Activated T-cell treated with anti-CD3 and anti-CD28 coated beads for 48 hours (primary cell): ENCODE measurements at places on chromosomes 4 and X.

DNA sequence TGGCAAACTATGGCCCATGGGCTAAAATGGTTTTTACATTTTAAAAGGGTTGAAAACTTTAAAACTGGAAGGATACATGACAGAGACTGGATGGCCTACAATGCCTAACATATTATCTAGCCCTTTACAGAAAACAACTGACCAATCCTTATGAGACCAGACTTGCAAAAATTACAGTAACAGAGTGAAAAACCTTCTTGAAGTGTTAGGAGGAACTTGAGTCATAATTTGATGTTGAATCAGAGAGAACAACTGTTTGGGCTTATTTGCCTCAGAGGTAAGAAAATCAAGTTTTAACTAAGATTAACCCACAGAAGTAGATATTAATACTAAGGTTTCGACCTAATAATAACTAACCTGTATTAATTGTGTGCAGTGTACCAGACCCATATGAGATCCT lies 12.4 kb upstream of the NAP1L5 start:
- DNase-seq, result no peak

DNA sequence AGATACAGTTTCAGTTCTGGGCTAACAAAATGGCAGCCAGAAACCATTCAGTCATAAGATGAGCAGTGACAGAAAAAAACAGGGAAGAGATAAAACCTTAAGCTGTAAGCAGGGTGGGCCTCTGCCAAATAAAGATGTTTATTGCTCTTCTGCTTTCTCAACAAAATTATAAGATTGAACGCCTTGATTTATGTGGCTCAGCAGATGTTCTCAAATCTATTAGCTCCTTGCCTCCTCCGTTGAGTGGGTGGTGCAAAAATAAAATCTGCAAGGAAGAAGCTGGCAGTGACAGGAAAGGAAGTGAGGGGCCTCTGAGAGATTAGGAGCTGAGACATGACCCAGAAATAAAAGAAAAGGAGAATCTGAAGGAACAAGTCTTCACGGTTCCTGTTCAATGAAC lies 206.6 kb downstream of the PTTG2 start:
- DNase-seq, result no peak

- no peak for DNase-seq
Measured at GRCh38 chr4:176262243-176262642, 6.8 kb downstream of the ASB5 start.

GRCh38 chr4:67638136-67638535 lies 62.8 kb downstream of the UBA6 start:
- DNase-seq, result no peak

GRCh38 chrX:40097504-40098263 lies at the start of gene BCOR:
Gene BCOR, minus strand, starts transcription at chrX:40097958. Its CDS starts 20,029 bp downstream, at chrX:40077929.
- DNase-seq, result peak; percentile 67

- DNase-seq, result no peak
Measured at GRCh38 chrX:151754641-151755215, 20.2 kb downstream of the CNGA2 start.

- DNase-seq, result no peak
Measured at GRCh38 chr4:112127048-112127637, 18.1 kb upstream of the FAM241A start.

DNA sequence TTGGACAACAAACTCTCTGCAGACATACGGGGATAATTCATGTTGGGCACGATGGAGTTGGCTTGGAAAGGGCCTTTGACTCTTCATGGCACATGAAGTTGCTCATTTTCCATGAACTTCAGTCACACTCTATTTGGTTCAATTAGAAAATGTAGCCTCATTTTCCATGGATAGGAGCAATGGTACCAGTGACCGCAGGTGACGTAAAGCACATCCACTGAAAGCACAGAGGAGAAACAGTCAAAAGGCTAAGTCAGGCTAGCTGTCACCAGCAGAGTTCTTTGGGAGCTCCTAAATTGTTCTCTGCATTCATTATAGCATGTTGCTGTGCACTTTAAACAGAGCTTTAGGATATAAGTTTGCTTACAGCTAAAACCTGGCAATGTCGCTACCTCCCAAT lies 39.9 kb upstream of the MAP3K15 start:
- no peak for DNase-seq

- no peak for DNase-seq
Measured at GRCh38 chr4:58093352-58093751, 983.2 kb upstream of the IGFBP7 start.

- DNase-seq, result no peak
Measured at GRCh38 chr4:161650812-161651211, 513.0 kb downstream of the FSTL5 start.

DNA sequence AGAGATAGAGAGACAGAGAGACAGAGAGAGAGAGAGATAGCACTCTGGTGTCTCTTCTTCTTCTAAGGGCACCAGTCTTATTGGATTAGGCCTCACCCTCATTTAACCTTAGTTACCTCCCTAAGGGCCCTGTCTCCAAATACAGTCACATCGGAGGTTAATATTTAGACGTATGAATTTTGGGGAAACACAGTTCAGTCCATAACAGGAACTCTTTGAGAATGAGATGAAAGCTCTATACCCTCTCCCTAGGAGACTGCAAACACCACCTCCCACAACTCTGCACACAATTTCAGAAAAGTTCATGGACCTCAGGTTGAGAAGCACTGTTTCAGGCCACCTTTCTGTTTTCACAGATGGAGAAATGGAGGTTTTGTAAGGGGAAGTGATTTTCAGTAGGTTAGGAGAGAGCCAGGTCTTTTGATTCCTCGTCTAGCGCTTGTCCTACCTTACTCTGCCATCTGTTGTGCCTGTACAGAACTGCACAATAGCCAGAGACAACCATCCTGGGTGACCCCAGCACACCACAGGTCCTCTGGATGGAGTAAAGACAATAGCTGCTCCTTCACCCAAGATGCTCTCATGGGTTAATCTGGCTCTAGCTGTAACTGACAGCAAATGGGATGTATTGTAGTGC lies 16.9 kb upstream of the LOC101059915 start:
- no peak for DNase-seq

DNA sequence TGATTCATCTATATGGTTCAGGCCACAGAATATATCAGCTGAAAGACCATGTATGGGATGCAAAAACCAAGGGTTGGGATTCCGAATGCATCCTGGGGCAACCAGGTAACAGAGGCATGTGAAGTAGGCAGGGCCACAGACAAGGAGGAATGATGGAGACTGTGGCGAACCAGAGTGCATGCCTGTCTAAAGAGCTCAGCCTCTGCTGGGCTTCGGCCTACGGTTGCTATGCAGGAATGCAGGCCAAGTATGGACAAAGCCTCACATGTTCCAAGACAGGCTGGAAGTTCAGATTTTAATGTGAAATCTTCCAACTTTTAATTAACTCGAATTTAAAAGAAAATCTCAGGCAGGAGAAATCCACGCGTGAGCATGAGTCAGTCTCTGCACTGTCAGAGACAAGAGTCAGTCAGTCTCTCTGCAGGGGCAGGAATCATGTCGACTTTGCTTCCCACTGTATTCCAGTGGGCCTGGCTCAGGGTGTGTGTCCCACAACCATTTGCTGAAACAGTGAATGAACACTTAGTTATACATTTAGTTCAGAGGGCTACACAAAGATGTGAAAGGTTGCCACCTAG lies 344.4 kb downstream of the UNC5C start:
- no peak for DNase-seq

DNA sequence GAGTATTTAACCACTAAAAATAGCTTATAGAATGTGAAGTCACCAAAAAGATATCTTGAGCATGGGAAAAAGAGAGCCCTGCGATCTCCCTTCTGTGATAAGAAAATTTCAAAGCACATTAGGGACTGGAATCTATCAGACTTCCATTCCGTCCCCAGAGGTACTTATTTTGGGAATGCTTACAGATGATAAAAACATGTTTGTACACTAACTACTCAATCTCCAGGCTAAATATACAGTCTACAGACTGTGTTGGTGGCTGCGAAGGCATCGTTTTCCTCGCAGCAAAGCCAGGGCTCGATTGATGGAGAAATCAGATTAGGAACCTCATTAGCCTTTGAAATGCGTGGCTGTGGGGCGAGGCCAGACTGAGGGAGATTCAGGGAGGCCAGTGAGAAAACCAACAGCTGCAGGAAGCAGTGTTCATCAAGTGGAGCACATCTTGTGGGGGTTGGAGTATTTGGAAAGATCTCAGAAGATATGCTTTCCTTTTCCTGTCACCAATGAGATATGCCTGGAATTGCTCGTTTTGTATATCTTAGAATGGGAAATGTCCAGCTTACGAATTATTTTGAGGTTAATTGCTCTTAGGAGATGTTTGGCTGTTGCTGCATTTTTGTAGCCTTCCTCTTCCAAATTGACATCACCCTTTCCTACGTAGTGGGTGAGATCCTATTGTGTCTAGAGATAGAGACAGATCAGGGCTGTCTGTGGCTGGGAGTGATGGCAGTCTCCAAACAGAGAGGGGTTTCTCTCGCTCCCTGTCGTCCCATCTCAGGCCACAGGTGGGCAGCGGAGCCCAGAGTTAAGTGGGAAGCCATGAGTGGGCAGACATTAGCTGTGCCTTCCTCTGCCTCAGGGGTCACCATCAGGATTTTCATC lies 224.9 kb upstream of the FAT1 start:
- no peak for DNase-seq

DNA sequence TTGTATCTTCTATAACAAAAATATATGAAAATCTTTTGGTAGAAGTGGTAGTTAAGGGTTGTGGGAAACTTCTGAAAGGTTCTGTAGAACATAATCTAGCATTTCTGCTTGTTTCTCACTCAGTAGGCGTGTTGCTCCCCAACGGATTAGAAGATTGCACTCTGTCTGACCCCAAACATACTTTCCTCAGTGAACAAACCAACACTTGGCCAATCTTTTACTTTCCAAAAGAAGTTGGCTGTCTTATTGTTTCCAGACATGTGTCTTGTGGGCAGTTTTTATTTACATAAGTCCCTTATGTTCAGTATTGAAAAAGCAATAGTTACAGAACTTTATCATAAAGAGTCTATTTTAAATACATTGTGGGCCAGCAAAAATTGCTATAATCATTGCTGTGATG lies 312.8 kb upstream of the EPHA5 start:
- no peak for DNase-seq

DNA sequence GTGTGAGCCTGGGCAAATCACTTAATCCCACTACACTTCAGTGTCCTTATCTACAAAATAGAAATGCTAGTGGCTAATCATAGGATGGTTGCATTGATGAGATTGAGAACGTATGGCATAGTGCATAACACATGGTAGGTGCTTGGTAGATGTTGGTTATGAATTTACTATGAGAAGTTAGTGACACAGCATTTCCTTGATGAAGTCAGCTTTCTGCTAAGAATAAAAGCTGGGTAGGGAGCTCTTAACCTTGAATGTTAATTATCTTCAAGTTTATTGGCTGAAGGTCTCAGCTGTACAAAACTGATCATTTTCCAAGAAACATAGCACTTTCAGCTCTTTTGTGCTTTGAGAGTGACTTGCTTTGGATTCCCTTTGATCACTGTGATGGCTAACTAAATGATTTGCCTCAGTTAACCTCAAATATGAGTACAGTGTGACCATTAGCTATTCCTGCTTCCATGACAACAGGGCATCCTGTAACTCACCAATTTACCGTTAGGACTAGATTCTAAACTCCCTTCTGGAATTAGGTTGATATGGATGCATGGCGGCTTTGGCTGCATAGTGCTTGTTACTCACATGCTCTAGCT lies 17.8 kb downstream of the PDK3 start:
- DNase-seq, result no peak
